NCI-H748 treated with DMSO at 0.1 percent for 48 hours (cell line): ENCODE measurements at places on chromosomes 6 and 20.

- no peak for DNase-seq
Measured at GRCh38 chr6:161115468-161115867, 123.9 kb downstream of the MAP3K4 start.

GRCh38 chr6:72739368-72739779 is 117.5 kb downstream of the KCNQ5 start:
- DNase-seq, result no peak

- no peak for DNase-seq
Measured at GRCh38 chr6:109991201-109992101, 13.3 kb downstream of the GPR6 start.

DNA sequence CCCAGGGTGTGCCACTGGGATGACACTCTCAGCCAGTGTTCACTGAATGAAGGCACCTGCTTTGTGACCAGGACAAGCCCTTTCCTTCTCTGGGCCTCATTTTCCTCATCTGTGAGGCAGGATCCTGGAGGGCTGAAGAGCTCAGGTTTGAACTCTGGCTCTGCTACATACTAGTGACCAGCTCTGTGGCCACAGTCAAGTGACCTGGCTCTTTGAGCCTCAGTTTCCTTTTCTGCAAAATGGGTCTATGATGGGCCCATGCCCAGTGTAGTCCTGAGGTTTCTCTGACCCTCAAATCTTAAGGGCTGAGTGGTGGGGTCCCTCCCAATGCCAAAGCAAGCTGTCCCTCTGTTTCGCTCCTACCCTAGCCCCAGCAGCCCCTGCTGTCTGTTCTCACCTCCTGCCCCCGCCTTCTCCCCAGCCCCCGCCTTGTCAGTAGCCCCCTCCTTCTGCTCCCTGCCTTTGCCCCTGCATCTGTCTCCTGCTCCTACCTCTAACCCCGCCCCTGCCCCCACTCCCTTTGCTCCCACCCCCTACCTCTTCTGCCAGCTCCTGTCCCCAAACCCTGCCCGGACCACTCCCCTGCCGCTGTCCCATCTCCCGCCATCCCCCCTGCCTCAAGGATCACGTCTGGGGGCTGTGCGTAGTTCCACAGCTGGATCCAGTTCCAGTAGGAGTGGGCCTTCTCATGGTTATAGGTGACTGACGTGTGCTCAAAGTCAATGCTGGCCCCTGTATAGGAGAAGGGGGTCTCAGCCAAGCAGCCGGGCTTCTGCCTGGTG is 17.0 kb downstream of the SUN5 start:
- DNase-seq, result no peak

DNA sequence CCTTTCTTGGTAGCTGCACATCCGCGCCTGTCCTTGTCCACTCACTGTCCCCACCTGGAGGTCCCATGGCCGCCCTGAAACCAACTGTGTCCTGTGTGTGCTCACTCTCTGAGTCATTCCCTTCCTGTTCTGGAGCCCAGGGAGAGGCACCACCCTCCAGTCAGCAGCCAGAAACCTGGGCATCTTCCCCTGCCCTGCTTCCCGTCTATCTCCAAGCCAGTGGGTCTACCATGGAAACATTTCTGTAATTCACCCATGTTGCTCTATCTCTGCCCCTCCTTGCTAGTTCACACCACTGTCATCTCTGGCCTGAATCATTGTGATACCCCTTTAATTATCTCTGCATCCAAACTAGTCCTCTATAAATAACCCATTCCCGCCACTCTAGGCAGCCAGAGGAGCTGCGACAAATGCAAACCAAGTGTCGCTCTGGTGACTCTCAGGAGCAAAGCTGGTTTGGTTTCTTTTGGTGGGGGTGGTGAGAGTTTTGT is 28.8 kb upstream of the SYNJ2 start:
- DNase-seq, result no peak

DNA sequence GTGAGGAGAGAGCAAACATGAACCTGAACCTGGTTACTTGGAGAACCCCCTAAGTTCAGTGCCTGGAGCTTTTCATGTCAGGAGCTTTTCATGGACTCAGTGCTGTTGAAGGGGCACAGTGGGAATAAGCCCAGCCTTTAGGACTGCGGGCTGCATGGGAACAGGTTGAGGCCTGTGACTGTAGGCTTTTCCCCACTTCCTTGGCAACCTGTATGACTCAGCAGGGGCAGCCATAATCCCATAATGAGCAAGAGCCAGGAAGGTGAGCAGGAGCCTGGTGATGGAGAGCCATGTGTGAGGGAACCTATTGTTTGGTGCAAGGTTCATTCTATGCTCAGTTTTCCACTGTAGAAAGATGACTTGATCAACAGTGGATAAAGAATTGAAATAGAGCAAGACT is 23.4 kb downstream of the MEP1A start:
- no peak for DNase-seq

- DNase-seq, result no peak
Measured at GRCh38 chr20:33188421-33188820, 20.5 kb downstream of the BPIFA2 start.

DNA sequence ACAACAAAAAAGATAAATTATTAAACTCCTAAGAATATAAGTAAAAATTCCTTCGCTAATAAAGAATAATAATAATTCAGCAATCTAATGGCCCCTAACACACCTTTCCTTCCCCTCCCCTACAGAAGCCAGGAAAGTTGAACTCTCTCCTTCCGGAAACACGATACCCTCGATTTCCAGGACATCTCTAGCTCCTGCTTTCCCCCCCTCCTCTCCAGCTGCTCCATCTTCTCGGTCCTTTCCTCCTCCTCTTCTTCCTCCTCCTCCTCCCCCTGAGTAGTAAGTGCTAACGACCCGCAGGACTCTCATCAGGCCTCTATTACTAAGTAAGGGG is 603 bp downstream of the TASP1 start:
- DNase-seq, result peak; percentile 35

- DNase-seq, result peak; percentile 58
Measured at GRCh38 chr20:3000852-3001523, 42.4 kb upstream of the GNRH2 start.

GRCh38 chr6:80689716-80690395 is 583.4 kb downstream of the BCKDHB start:
- DNase-seq, result no peak

DNA sequence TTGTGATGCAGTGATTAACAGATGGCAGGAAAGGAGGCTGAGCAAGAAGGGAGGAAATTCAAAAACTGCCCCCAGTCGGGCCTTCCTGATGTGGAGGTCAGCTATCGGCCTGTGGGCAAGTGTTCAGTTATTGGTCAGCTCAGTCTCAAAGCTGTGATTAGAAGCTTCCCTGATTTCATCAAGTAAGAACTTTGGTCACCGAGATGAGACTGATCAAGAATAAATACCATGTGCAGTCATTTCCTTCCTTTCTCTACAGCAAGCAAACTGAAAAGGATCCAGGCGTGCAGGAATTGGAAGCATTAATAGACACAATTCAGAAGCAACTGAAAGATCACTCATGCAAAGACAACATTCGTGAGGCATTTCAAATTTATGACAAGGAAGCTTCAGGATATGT is 69.7 kb downstream of the EFHC1 start:
- no peak for DNase-seq

DNA sequence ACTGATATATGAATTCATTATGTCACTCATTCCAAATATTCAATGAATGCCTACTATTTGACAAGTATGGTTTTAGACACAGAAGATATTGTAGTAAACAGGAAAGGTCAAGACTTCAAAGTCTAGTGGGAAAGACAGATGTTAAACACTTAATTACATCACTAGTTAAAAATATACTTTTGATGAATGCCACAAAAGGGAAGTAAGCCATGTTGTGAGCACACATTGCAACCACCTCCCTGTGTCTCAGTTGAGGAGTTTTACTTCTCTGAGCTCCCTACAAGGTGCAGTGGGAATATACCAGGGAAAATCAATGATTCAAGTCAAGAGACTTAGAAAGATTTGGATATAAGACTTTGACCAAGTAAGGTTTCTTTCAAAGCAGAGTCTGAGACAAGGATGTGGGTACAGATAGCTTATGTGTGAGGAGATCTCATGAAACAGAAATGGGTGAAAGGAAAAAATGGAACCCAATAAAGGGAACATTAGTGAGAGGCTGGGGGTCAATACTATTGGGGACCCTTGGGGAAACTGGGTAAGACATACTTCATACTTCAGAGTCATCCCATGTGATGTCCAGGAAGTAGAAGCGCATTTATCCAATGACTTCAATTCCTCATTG is 503.7 kb downstream of the KIF16B start:
- no peak for DNase-seq

- DNase-seq, result no peak
Measured at GRCh38 chr20:61585764-61586163, 333.7 kb downstream of the CDH4 start.

DNA sequence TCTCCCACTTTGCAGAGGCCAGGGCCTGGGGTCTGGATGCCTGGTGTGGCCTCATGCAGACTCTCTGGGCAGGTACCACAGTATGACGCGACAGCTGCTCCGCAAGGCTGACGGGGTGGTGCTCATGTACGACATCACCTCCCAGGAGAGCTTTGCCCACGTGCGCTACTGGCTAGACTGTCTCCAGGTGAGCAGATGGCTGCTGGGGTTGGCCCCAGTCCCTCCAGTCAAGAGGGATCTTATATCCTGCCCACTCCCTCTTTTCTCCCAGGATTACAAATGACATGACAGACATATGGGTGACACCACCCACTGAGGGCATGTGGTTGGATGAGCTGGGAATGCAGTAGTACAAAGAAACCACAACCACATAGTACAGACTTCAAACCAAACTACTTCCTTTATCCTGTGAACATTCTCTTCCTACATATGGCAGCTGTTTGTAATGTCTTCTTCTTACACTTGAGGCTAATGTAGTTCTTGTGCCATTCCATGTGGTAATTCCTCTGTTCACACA is 29.9 kb downstream of the RAB44 start:
- DNase-seq, result no peak

DNA sequence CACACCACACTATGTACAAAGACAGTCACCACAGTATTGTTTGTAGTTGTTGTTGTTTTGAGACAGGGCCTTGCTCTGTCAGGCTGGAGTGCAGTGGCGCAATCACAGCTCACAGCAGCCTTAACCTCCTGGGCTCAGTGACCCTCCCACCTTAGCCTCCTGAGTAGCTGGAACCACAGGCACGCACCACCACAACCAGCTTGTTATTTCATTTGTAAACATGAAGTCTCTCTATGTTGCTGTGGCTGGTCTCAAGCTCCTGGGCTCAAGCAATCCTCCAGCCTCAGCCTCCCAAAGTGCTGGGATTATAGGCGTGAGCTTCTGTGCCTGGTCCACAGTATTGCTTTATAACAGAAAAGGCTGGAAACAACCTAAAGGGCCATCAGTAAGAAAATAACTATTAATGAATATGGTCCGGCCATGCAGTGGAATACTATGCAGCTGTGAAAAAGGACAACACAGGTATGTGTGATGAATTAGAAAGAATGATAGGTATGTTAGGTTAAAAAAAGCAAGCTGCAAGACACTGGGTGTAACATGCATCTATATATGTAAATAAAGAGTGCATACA is 30.0 kb upstream of the PTGIS start:
- DNase-seq, result no peak

- DNase-seq, result no peak
Measured at GRCh38 chr20:43386878-43387277, 70.8 kb upstream of the SRSF6 start.

DNA sequence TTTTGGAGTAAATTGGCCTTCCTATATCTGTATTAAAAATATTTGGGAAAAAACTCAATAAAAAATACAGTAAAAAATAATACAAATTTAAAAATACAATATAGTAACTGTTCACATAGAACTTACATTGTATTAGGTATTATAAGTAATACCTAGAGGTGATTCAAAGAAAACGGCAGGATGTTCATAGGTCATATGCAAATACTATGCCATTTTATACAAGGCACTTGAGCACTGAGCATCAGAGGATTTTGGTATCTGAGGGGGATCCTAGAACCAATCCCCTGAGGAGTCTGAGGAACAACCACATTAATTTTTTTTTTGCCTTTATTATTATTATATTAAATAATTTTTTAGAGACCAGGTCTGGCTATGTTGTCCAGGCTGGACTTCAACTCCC is 41.7 kb downstream of the RNGTT start:
- DNase-seq, result no peak

DNA sequence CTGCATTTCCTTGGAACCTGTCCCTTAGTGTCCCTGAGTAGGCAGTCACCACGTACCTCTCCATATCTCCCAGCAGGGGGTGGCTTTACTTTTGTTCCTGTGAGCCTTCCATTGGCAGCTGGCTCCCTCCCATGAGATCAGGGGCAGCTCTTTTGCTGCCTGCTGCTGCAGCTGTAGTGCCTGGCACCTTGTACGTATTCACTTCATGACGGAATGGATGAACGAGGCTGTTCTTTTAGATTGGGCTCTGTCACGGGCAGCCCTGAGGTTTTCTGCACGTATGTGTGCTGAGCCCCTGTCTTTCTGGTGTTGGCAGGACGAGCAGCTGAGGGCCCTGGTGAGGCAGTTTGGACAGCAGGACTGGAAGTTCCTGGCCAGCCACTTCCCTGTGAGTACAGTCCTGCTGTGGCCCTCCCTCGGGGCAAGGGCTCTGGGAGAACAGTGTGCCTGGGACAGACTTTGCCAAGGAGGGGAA is 14.6 kb downstream of the MYBL2 start:
- DNase-seq, result no peak

DNA sequence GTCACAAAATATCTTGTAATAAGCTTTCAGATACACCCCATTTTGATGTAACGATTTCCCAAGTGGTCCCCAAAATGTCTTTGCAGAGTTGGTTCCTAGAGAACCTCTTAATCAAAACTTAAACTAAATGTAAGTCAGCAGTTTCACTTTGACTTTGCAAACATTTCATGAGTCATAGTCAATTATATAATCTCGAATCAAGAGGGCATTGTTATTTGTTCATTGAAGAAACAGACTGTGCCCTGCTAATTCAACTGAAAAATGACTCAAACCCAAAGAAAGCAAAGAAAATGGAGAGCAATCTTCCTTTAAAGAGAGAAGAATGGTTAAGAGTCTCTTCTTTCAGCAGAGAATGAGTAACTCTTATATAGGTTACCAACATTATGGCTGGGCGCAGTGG is 58.3 kb downstream of the IPCEF1 start:
- no peak for DNase-seq

DNA sequence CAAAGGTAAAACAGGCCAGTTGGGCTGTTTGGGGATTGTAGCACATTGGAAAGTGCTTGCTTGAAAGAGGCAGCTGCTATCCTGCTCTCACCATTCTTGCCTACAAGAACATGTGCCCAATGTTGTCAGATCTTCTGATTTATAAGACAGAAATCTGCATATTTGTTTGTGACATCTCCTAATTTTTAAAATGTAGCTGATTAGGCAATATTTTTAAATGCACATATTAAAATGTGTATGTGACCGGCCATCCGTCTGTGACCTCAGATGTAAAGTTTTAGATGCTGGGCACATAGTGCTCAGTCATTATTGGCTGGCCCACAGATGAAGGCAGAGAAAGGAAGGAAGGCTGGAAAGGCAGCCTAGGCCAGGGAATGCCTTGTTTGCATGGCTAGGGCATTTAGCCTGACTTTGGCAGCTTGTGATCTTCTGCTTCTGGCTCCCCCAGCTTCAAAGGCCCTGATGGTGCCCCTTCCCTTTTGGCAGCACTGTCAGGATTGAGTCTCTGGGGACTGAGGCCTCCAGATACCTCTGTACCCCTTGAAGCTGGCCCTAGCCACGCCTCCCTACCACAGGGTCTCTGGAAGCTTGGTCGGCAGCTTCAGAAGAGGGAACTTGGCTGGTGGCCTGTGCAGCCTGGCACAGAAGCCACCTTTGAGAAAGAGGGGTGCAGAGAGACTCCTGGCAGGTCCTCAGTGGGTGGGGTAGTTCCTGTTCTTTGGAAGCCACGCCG is 6.4 kb downstream of the SNPH start:
- no peak for DNase-seq
